ENCODE measurements at places on chromosomes 7 and 10.
A peak's percentile ranks its signal among the peaks of the same experiment; 100 is the strongest.

- DNase-seq, result no peak
These were observed 44.3 kb upstream of the ZC3HAV1 start for GRCh38 chr7:139153832-139154231.

- no peak for DNase-seq
These were observed 423.5 kb upstream of the ZMIZ1 start for GRCh38 chr10:78645169-78645686.

DNA sequence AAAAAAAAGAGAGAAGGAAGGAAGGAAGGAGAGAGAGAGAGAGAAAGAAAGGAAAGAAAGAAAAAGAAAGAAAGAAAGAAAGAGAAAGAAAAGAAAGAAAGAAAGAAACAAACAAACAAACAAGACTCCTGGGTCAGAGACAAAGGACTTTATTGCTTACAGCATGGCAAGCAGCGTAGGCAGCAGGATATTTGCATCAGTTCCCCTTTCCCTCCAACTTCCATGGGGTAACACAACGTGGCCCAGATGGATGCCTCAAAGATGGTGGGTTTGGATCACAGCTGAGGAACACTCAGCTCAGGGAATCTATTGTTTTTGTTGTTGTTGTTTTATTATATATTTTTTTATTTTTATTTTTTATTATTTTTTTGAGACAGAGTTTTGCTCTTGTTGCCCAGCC, 128.5 kb upstream of the VKORC1L1 start:
- no peak for DNase-seq

DNA sequence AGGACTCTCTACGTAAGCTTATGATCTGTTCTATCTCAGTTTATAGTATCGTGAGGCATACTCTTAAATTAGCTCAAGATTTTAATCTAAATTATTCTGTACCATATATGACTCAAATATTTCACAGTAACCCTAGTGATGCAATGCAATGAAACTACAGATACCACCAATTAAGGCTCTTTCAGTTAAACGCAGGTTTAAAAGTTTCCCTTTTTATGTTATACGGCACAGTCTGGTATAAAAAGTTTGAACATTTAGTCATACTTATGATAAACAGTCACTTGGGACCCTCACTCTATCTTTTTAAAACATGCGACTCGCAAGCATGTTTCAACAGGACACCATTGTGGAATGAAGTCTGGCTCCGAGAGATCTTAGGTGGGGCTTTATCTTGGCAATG, 107.2 kb downstream of the CDK6 start:
- no peak for DNase-seq

DNA sequence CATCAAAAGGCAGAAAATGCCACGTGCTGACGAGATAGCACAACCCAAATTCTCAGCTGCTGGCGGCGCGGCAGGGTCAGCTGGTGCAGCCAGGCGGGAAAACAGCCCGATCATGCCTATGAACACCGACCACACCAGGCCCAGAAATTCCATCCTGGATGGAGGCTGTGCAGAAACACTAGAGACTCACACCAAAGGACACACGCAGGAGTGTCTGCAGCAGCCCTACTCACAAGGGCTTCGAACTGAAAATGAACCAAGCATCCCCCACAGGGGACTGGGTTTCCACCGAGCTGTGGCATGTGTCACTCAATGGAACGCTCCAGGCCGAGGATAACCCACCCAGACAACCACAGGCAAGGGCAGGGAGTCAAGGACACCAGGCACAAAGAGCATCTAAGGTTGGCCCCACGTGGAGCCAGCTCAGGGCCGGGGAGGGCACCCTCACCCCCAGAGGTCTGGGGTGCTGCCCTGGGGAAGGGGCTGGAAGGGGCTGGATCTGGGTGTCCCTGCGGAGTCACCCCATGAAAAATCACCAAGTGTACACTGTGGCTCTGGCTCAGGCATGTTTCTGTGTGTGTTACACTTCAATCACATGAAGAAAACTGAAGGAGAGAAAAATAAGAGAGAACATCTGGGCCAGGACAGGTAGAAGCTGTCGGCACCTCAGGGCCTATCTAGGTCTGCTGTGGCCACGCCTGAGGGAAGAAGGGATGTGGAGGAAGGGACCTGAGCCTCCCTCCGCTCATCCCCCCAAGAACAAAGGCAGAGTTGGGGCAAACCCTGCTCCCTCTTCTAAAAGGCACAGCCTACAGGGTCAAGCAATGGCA, 33.0 kb downstream of the RASGEF1A start:
- DNase-seq, result no peak

- no peak for DNase-seq
These were observed 148.8 kb upstream of the NPY start for GRCh38 chr7:24135003-24135817.

DNA sequence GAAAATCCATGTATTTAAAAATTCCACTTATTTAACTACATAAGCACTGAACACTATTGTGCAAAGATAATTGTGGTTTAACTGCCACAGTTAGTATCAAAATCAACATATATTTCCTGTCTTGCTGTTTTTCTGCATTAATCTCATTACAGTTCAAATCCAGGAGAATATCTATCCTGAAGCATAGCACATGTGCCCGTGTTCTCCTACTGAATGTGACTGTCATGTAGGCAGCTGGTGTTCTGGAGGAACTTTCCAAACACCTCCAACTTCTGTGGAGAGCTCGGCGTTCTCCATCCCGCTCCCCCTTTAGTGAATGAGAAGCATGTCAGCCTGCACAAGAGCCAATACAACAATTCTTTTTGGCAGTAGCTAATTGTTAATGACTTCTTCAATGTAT, 76.4 kb upstream of the IKZF1 start:
- no peak for DNase-seq

DNA sequence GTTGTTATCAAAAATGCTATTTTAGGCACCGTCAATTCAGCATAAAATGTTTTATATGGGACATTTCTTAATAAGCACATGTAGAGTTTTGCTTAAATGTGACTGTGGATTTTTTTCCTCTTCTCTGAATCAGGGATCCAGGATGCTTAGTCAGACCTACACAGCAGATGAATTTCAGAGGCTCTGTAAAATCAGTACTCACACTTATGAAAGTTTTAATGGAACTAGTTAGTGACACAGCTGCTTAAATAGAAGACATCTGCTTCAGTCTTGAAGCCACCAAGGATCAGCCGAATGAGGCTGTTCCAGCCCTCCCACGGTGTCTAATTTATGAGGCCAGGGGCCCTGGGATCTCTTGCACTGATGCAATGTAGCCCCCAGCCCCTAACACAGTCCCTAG, 136.0 kb downstream of the MYOF start:
- no peak for DNase-seq

- no peak for DNase-seq
These were observed 18.9 kb downstream of the LOXL4 start for GRCh38 chr10:98249134-98249533.

GRCh38 chr10:84227810-84228209, 2.5 kb upstream of the LRIT2 start:
- no peak for DNase-seq

GRCh38 chr7:106866298-106867281, 1.5 kb downstream of the PIK3CG start:
- DNase-seq, result no peak

- no peak for DNase-seq
These were observed 11.7 kb upstream of the CACNA2D1 start for GRCh38 chr7:82455295-82455694.

- no peak for DNase-seq
These were observed 333.8 kb upstream of the AKR1E2 start for GRCh38 chr10:4492202-4492601.

DNA sequence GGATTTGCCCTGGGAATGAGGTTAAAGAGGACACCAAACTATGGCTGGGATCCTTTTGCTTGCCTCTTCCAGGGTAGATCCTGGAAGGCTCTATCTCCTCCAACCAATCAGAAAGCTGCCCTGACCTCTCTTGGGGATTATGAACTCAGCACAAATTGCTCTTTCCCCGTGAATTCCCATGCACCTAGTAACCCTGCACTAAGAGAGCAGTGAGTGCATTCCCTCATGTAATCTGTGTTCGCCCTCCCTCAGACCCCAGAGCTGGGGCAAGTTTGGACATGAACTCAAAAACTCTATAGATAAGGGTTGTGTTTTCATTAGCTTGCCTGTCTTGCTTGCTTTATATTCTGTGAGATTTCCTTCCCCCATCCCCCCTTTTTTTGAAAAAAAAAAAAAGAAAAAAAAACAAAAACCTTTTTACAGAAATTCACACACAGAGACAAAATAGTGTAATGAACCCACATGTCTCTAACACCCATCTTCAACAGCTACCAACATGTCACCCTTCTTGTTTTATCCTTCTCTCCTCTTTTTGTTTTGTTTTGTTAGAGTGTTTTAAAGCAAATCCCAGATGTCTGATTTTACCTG, 225.5 kb upstream of the TCF7L2 start:
- DNase-seq, result no peak

- peak; percentile 26 for DNase-seq
These were observed 951.6 kb downstream of the ANKRD7 start for GRCh38 chr7:119175911-119176627.

DNA sequence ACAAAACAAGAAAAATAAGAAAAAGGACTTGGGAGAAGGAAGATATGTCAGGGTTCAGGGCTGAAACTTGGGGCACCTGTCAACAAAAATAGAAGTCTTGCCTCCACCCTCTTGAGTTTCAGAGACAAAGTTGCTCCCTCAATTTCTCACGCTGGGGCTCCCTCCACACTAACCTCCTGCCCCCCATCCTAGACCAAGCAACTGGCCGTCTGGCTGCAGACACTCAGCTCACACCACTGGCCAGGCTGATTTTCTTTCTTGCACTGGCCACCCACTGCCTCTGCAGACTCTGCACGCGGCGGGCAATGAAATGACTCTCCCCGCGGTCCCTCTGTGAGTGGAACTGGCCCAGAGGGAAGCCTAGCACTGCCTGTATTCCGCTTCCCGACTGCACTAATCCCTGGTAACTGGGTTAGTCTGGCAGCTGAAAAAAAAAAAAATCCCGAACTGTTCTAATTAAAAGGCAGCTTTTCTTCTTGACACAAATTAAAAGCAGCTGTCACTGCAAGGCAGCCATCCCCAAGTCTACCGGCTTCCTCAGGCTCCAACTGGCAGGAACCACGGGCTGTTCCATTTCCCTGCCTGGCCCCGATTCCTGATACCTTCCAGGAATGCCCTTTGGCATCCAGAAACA, 83.5 kb downstream of the SPDYE5 start:
- peak; percentile 93 for DNase-seq

- DNase-seq, result no peak
These were observed 25.8 kb upstream of the AMPH start for GRCh38 chr7:38656968-38657367.

DNA sequence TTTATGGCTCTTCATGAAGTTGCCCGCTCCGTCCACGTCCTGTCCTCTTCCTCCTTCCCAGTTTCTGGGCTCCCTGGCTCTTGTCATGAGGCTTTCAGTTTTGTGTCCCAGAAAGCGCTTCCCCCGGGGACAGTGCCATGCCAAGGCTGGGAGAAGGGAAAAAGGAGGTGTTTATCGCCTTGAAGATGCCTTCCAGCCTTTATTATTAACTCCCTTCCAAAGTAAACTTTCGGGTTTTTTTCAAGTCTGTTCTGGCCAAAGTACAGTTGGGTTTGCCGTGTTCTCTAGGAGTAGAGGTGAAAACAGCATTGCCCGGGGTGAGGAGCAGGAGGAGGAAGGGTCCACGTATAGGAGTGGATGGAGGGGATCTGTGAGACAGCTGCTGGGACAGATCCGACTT, 117.2 kb downstream of the CUX1 start:
- no peak for DNase-seq

DNA sequence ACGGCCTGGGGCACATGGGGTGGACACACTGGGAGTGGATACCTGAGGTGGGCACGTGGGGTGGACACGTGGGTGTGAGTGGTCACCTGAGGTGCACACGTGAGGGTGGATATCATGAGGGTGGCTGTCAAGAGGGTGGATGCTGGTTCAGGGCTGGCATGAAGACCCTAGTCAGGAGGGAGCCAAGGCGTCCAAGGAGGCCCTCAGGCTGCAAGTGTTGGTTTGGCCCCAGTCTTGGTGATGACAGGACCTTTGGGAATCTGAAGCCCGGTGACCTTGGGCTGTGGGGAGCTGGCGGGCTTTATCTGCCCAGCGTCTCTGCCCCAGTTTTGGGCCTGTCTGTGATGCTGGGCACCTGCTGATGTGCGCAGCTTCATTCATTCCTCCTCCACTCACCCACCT, 24.9 kb upstream of the PFKFB3 start:
- DNase-seq, result peak; percentile 14

- no peak for DNase-seq
These were observed 42.7 kb downstream of the LAMB1 start for GRCh38 chr7:107960272-107960671.
